ENCODE measurements at places on chromosomes 11 and 22.

GRCh38 chr11:19349340-19350025 is 108.7 kb upstream of the E2F8 start:
- no peak for DNase-seq
- peaks cover 90% of the 10 kb centered on the region for H3K27me3 ChIP-seq
- no peaks in the 10 kb centered on the region for H3K36me3 ChIP-seq
- no peak overlapping the region for H3K27ac ChIP-seq

DNA sequence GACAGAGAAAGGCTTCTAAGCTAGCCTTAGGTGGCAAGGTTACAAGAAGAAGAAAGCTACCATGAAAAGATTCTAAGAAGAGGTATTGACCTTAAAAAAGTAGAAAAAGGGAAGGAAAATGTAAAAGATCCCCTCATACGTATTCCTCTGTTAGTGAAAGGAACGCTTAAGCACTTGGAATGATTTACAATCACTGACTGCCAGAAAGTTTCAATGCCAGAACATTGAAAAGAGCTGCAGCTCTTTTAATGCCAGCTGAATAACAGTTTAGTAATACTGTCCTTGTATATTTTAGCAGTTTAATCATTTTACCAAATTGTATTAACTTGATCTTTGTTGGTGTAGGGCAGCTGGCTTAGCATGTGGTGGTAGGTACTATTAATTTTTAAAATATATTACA is 650.7 kb downstream of the FAM181B start:
- H3K27ac ChIP-seq, result no peak overlapping the region
- no peaks in the 10 kb centered on the region for H3K36me3 ChIP-seq
- peaks cover 7% of the 10 kb centered on the region for H3K27me3 ChIP-seq
- DNase-seq, result no peak
- no peaks in the 10 kb centered on the region for H3K4me1 ChIP-seq
- no peak overlapping the region for H3K4me3 ChIP-seq

DNA sequence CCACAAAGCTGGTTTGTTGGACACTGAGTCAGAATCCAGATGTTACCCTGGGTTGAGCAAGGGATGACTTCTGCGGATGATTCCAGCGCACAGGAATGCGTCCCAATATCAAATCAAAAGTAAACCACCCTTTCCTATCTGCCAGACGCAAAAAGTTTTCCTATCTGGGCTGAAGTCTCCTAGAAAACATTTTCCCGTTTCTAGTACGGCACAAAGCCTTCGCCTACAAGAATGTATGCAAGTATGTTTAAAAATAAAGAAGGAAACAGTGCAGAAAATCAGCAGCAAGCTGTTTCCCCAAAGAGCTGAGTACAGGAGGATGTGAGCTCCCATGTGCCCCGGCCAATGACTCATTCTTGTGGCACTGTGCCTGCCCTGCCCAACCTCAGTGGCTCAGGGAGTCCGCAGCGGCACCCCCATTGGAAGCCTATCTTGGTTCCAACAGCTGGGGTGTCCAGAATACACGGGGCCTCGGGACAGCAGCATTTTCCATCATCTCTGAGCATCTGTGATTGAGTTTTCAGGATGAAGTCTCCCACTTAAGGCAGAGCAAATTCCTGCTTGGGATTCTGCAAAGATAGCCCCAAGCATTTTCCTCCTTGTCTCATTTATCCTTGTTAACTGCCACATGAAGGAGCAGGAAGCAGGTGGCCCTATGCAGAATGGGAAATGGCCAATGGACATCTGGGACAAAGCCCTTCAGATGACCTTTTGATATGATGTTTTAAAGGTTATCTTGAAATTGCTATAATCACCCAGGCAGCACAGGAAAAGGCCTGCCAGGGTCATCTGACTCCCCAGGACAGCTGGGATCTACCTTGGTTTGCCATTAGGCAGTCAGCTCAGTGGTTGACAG is 17.5 kb downstream of the KCNJ5 start:
- H3K4me3 ChIP-seq, result no peak overlapping the region
- H3K4me1 ChIP-seq, result peaks cover 7% of the 10 kb centered on the region
- H3K36me3 ChIP-seq, result no peaks in the 10 kb centered on the region
- H3K27me3 ChIP-seq, result peaks cover 30% of the 10 kb centered on the region
- DNase-seq, result no peak
- H3K27ac ChIP-seq, result no peak overlapping the region

DNA sequence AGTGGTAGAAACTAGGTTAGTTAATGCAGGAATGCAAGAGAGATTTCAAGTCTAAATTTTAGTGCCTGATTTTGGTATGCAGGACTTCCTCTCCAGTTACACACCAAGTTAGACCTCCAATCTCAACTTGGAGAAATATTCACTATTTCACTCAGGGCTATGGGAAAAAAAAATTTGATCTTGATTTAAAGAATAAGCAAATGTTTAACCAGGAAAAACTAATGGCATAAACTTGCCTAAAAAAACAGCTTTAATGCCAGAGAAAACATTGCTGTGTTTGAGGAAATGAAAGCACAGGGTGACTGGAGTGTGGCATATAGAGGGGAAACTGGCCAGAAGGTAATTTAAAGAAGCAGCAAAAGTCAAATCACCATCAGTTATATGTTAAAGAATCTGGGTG is 575.4 kb upstream of the LRRC4C start:
- no peak overlapping the region for H3K4me3 ChIP-seq
- no peak for DNase-seq
- no peaks in the 10 kb centered on the region for H3K27me3 ChIP-seq

DNA sequence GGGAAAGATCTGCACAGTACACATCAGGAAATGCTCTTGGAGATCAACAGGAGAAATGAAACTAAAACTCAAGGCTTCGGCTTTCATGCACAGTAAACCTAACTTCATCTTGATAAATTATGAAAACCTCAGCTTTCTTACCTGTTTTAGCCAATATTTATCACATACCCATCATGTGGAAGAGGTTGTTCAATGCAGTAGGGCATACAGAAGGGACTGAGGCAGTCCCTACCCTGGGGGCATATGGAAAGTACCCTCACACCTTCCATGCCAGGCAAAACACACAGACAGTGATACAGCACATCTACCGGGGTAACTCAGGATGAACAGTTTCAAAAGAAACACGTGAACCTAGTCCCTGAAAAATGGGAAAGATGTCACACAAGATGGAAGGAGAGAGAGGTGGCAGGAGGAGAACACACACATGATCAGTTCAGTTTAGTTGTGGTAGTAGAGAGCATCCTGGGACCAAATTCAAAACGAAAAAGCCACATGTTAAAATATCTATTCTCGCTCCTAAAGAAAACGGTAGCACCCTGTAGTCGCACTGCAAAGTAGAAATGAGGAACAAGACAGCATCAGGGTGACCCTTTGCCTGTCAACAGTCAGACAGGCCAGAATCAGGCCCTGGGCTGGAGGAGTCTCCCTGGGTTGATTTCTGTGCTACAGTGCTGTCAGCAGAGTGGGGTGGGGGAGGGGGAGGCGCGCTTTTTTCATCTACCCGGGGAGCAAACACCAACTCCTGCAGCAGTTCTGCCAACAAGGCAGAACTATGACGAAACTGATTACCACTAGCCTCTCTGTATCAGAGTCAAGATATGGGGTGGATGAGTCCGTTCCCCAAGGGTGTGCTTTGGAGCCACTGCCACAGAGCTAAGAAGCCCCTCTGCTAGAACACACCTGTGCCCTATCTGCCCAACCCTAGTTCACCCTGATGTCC is 1.3 kb downstream of the HIRA start:
- no peak for DNase-seq
- H3K36me3 ChIP-seq, result peaks cover 30% of the 10 kb centered on the region
- peak overlapping the region; percentile 88 for H3K4me3 ChIP-seq
- peak overlapping the region; percentile 87 for H3K27ac ChIP-seq
- no peaks in the 10 kb centered on the region for H3K27me3 ChIP-seq
- peaks cover 47% of the 10 kb centered on the region for H3K4me1 ChIP-seq

Measured in central memory CD8-positive, alpha-beta T cell (primary cell).